Stimulated activated CD4-positive, alpha-beta T cell treated with anti-CD3 and anti-CD28 coated beads, Interleukin-1b, Interleukin-23, amount 100 ng/mL, for 1 hour (primary cell): ENCODE measurements at places on chromosomes 5 and 9.
A peak's percentile ranks its signal among the peaks of the same experiment; 100 is the strongest.

GRCh38 chr5:67315082-67315989 is 118.7 kb upstream of the CD180 start:
- no peak for DNase-seq

- DNase-seq = no peak
These were observed 154.6 kb downstream of the FSTL4 start for GRCh38 chr5:133457439-133458355.

- DNase-seq = no peak
These were observed 12.0 kb downstream of the UIMC1 start for GRCh38 chr5:176994460-176995121.

DNA sequence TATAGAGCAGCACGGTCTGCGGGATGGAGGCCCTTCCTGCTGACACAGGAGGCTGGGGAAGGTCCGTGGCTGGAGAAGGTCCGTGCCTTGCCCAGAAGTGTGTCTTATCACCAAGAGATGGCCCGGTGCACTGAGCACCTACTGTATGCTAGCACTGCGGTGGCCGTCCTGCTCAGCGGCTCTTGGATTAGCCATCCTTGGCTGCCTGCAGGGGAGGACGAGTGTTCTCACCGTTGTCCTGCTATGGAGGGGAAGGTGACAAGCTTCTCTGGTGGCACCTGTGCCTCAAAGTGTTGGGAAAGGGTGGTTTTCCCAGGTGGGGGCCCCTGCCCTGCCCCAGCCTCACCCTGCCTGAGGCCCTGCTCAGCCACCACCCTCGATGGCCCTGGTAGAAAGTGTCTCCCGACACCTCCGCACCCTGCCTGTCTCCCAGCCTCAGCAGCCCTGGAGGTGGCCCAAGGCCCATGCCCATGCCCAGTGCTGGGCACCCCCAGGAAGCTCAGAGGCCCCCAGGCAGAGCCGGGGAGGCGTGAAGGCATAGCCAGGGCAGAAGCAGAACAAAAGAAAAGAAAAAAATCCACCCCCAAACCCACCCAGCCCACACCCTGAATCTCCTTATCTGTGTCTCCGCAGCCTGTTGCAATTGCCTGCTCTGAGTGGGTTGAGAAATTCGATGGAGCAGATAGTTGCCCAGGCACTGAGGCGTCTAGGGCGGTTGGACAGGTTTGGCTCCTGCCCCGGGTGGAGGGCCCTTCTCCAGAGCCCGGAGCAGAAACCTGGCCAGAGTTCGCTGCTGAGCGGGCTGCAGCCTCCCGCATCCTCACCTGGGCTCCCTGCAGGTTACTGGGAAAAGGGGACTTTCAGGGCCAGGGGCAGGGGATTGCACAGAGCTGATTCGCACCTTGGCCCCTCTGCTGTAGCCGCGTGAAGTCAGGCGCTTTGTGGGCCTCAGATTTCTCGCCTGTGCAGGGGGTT is 30.5 kb downstream of the RXRA start:
- no peak for DNase-seq

- DNase-seq = no peak
These were observed 68.2 kb downstream of the LRSAM1 start for GRCh38 chr9:127519301-127520166.

DNA sequence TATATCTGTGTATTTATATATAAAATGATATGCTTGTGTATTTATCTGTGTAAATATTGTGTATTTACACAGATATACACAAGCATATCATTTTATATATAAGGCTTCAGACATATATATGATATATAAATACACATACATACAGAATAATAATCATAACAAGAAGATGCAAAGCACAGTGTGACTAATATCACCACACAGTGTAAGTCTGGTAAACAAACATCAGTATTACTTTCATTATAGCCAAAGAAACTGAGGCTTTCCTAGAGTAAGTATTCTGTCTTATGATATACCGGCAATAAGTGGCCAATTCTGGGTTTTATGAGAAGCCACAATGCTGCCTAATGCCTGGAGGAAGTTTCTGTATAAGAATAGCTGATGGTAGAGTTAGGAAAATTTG is 29.9 kb upstream of the RAPGEF6 start:
- no peak for DNase-seq

- no peak for DNase-seq
These were observed 64.6 kb upstream of the ZFR start for GRCh38 chr5:32508806-32509805.

DNA sequence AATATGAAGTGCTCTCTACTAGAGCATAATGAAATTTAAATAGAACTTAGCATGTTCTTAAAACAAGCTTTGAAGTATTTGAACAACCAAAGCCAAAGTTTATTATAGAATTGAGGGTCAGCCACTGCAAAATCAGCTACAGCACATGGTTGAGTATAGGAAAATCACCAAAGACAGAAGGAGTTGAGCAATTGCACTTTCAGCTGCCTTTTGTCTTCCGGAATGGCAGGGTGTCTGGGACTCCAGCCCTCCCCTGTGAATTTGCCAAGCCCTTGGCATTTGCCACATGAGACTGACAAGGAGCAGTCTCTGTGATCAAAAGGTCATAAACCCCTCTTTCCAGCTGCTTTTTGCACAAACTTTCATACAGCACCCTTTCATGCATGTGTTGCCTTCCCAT is 8.5 kb upstream of the LURAP1L start:
- DNase-seq = no peak

GRCh38 chr9:89375191-89375760 is 57.0 kb downstream of the SECISBP2 start:
- DNase-seq = no peak

DNA sequence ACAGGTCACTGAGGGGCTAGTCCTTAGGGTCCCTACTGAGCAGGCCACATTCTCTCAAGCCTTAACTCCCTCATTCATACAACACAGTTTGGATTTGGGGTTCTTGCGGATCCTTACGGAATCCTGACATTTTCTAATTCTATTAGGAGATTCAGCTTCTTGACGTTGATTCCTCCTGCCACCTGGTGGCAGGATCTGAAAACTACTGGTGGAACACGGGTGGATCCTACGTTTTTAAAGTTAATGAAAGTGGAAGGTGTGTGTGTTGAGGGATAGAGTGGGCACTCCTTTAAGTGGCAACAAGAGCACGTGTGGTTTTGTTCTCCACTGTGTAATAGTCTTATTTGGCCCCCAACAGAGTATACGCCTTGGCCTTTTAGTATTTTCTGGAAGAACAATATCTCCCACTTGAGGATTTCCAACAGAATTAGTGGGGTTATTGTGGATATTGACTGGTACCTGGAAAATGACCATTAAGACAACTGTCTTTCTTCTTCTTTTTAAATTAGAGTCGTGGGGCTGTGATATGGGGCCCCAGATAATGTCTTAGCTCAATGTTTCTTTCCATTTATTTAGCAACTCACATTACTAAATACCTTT is 25.2 kb downstream of the SLC28A3 start:
- DNase-seq = peak; percentile 7

DNA sequence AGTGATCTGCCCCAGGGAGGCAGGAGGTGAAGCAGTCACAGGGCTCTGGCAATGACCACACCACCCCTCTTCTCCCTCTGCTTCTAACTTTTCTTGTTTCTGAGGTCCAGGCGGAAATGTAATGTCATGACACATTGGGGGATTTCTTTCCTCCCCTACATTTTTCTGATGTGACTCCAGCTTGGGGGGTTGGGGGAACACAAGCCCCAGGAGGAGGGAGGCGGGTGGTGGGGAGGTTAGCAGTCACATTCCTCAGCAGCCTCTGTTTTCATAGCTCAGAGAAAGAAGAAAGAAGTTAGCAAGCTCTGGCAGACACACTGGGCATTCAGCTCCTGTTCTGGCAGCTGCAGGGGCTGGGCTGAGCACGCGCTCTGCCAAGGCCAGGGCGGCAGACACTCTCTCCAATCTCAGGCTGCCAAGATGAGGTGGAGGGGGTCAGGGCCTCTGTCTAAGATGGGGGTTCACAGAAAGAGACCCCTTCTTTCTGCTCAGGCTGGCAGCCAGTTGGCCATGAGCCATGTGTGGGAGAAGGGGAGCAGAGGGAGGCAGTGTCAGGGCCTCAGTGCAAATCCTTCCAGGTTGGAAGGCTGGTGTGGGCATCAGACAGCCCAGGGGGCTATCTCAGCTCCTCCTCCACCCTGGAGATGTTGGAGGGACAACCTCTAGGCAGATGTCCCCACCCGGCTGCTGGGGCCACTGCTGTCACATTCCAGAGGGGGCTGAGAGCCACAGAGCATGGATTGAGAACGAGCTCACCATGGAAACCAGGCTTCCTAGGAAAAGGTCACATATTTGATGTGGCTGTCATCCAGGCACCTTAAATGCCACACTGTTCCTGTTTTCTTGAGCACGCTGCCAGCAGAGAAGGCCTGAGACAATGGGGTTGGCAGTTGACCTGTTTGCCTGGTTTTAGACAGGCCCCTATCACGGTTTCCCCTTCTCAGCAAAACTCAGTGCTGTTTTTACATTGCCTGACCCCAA is 20.1 kb upstream of the PFDN1 start:
- DNase-seq = no peak

DNA sequence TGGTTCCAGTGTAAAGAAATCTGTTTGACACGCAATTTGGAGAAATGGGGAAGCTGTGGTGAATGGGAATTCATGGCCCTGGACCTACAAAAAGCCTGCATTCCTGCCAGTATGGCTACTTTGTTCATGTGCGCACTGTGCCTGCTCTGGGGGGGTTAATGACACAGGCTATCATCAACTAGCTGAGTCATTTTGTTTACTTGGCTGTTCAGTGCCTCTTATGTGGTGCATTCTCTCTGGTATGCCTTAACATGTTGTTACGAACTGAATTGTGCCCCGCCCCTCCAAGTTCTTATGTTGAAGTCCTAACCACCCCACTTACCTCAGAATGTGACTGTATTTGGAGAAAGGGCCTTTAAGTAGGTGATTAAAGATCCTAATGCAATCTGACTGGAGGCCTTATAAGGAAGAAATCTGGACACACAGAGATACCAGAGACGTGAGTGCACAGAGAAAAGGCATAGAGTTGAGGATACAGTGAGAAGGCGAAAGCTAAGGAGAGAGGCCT is 20.4 kb upstream of the UBAP1 start:
- DNase-seq = no peak

GRCh38 chr5:54608423-54609085 is 91.0 kb downstream of the SNX18 start:
- no peak for DNase-seq

DNA sequence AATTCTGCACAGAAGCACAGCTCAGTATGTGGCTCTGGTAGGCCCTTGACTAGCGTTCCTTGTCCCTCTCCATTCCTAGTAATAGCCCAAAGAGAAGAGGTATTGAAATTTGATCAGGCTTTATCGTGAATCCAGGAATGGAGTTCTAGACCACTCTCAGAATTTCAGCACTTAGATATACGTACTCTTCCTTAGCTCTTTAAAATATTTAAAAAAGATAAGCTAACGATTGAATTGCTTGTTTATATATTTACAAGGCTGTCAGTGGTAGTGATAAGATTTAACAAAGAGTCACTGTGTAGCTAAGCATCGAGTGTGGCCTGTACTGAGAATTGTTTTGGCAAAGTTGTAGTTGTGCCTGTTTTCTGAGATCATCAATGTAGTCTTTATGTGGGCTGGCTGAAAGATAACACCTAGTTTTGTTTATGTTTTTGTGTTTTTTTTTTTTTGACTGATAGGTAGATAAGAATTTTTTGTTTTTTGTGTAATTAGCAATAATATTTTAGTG is 2.5 kb downstream of the KIAA1958 start:
- no peak for DNase-seq

- no peak for DNase-seq
These were observed 39.9 kb downstream of the SHC3 start for GRCh38 chr9:89138463-89139390.

- no peak for DNase-seq
These were observed 37.4 kb downstream of the MTMR12 start for GRCh38 chr5:32275396-32275741.

DNA sequence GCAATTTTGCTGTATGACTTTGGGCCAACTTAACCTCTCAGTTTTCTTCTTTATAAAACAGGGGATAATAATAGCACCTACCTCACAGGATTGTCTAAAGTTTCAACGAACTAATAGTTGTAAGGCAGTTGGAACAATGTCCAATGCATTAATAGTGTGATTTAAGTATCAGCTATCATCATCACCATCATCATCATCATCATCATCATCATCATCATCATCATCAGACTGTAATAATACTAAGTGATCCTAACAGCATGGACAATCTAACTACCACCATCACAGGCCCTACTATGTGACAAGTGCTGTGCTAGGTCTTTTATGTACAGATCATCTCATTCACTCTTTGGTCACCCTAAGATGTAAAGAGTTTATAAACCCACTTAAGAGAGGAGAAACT is 196.0 kb downstream of the MAPKAP1 start:
- DNase-seq = no peak

DNA sequence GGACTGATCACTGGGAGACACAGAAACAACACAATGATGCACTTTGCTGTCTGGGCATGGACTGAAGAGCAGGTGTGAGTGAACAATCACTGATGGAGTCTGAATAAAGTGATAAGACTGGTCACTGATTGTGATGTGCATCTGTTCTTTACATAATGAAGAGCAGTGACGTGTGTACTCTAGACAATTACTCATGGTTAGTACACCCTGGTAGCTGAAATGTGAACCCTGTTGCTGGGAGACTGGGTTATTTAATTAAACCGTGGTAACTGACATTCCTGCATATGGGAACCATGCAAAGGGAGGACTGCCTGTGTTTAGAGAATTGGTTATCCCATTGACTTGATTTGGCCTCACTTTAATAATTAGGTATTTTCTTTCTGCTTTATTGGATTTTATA is 202.9 kb downstream of the NR2F1-AS1 start:
- DNase-seq = no peak

DNA sequence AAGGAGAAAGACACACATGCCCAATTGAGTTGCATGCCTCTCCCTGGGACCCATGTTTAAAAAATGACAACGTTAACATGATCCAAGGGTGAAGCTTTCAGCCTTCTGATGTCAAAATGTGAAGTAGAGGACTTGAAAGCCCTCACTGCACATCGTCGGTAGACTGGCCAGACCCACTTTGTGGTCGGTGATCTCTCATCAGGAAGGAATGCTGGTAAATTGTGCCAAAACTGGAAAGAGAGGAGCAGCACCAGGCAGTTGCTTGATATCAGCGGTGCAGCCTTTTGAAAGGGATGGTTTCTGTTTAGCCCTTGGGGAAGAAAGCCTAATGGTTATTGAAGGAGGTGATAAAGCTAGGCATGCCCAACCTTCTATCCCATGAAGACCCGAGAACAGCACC is 125.3 kb upstream of the MARCHF11 start:
- no peak for DNase-seq
